Ascending aorta (tissue), 2 donors: ENCODE measurements at places on chromosomes 1 and 21.

DNA sequence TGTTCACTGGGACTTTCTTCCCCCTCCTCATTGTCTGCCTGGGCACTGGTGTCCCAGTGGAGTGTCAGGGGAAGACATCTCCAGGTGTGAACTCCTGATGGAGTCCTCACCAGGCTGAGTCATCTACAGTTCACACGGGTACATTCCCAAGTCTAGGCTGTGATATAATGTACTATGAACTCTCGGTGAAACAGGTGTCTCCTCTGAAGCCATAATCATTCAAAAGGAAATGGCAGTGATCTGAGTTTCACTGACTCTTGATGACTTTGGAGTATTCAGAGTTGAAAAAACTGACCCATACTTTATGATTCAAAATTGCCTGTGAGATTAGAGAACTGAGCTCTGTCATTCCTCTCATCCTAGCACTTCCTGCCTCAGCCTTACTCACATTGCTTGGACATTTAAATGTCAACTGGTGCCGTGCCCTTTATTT is 9.1 kb downstream of the LAMC2 start:
- DNase-seq = no peak

DNA sequence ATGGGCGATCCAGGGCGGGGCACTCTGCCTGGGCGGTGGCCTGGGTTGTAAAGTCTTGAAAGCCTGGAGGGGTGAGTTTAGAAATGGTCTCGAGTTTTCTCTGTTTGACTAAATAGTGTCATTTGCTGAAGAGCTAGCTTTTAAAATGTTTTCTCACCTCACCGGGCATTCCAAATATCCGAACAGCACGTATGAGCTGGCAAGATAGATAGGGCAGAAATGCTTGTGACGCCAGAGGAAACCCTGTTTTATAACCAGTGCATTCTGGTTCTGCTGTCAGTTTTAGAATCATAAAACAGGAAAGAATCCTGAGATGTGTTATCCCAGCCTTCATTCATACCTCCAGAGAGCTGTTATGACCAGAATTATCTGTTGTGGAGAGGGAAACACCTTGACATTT is 725 bp downstream of the RTCA start:
- no peak for DNase-seq

DNA sequence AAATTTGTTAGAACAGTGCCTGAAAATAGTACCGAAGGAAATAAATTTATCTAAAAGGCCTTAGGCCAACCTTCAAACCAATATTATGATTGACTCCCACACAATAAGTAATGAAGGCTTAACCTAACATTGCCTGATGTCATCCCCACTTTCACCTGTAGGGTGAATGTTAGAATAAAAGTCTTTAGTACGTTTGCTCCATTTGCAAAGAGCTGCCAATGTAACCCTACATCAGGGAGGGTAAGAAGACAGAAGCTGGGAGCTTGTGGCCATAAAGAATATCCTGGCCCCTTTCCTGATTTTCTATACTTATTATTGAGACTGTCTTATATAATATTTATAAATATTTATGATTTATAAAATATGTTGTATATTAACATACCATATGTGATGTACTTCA is 661.8 kb upstream of the CXADR start:
- DNase-seq = no peak

DNA sequence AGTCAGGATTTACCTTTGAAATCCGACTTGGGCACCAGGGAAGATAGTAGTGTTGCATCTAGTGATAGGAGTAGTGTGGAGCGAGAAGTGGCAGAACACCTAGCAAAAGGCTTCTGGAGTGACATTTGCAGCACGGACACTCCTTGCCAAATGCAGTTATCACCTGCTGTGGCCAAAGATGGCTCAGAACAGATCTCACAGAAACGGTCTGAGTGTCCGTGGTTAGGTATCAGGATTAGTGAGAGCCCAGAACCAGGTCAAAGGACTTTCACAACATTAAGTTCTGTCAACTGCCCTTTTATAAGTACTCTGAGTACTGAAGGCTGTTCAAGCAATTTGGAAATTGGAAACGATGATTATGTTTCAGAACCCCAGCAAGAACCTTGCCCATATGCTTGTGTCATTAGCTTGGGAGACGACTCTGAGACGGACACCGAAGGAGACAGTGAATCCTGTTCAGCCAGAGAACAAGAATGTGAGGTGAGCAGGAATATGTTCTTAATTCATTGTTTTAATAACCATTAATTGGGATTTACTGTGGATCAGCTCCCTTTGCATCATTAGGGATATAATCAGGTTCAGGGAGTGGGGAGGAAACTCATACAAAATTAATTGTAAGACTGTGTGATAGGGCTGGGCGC is 28.3 kb downstream of the BACH1 start:
- no peak for DNase-seq

GRCh38 chr1:178935610-178936009 is 64.7 kb upstream of the ANGPTL1 start:
- no peak for DNase-seq
